Tibial artery (tissue), 4 donors: ENCODE measurements at places on chromosomes 7 and 10.

- no peak for DNase-seq
These were observed 90.0 kb downstream of the NRP1 start for GRCh38 chr10:33244354-33244967.

DNA sequence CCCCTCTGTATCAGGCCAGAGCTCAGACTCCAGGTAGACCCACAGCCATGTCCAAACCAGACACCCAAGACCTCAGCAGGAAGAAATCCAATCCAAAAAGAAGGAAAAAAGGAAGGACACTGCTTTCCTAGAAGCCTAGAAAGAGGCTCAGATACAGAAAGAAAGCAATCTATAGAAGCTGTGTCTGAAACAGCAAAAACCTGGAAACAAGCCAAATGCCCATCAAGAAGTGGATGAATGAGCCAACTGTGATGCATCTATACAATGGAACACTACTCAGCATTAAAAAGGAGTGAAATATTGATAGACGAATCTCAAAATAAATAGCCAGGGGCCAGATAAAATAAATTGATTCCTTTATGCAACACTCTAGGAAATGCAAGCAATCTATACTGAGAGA lies 31.6 kb downstream of the GRB10 start:
- DNase-seq, result no peak

- no peak for DNase-seq
These were observed 19.4 kb downstream of the MTURN start for GRCh38 chr7:30154111-30154587.

GRCh38 chr7:128939861-128940410 lies 2.2 kb downstream of the IRF5 start:
- DNase-seq, result no peak

DNA sequence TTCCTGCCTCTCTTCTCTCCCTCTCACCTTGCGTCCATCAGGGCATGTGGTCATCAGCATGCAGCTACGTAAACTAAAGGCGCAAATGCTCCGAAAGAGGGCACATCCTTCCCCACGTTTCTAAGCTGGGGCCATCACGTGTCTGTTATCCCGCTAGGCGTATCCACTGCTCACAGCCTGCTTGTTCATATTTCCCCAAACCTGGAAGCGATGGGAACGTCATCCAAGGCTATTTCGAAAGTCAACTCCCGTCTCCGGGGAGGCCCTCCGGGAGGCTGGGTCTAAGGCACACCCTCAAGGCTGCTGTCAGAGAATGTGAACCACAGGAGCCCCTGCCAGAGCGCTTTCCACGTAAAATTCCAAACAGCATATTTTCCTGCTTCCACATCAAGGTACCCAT lies 199.2 kb downstream of the DIP2C start:
- peak; percentile 67 for DNase-seq

DNA sequence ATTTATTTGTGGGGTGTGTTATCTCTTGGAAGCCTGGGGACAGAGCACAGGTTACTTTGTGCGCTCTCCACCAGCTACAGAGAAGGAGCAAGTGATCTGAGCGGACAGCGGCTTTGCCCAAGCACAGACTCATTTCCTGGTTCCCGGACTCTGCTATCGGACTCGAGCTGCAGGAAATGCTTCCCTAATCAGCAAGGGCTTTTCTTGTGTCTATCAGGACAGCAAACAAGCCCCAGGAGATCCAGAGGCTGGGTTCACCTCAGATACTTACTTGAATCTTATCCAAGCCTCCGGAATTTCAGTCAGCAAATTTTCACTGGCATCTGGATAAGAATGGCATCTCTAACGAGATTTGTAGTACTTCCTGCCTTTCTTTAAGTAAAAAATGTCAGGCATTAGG lies 27.8 kb downstream of the MRC1 start:
- peak; percentile 41 for DNase-seq

- no peak for DNase-seq
These were observed 64.4 kb downstream of the CCNY start for GRCh38 chr10:35400595-35401268.

- no peak for DNase-seq
These were observed 25.4 kb downstream of the RBM33 start for GRCh38 chr7:155669717-155670505.

- DNase-seq, result no peak
These were observed 23.9 kb upstream of the AOC1 start for GRCh38 chr7:150828384-150828783.

DNA sequence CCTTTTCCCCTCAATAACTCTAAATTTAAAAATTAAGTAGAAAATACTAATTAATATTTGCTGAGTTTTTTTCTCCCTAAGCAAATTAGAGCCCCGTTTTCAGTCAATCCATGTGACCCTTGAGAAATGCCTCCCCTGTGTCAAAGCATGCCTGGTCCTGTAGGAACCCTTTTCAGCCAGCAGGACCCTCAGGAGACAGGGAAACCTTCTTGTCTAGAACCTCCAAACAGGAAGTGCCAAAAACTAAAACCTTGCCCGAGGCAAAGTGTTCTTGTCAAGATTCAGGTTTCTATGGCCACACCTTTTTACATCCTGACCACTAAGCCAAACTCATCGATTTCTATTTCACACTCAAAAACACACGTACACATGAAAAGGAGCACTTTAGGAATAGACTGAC lies 60.1 kb upstream of the NFE2L3 start:
- no peak for DNase-seq

- DNase-seq, result peak; percentile 9
These were observed 570.2 kb downstream of the PTPRN2 start for GRCh38 chr7:158017111-158018097.

- no peak for DNase-seq
These were observed 135.9 kb upstream of the EEPD1 start for GRCh38 chr7:36017111-36017510.

GRCh38 chr7:47846138-47846836 lies 102.0 kb downstream of the PKD1L1 start:
- DNase-seq, result no peak

DNA sequence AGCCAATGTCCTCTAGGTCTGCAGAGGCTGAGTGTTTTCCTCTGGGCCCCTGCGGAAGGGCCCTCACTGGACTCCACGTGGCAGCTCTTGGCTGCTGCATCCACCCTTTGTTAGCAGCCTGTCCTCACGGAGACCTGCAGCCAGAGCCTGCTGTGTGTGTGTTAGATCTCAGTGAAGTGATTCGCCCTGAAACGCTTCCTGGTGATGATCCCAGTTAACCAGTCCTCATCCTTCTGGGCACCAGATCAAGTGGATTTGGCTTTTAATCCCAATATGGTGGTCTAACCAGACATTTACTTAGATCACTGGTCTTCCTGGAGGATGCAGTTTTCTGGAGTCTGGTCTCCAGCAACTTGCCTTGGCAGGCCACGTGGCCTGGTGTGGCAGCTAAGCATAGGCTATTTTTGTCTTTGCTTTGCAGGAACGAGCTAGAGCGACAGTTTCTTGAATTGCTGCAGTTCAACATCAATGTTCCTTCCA lies 39.5 kb upstream of the GJD4 start:
- no peak for DNase-seq

DNA sequence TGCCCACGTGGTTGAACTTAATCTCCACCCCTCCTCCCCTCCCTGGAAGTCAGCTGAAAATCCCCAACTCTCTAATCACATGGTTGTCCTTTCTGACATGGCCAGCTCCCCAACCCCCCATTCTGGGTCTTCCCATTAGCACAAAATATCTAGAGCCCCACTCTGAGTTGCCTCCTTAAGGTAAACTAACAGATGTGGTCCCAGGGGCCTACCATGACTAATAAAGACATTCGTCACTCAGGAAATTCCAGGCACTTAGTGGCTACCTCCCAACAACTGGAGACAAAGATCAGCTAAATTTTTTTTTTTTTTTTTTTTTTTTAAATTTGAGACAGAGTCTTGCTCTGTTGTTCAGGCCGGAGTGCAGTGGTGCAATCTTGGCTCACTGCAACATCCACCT lies 21.1 kb downstream of the CCDC126 start:
- DNase-seq, result no peak

DNA sequence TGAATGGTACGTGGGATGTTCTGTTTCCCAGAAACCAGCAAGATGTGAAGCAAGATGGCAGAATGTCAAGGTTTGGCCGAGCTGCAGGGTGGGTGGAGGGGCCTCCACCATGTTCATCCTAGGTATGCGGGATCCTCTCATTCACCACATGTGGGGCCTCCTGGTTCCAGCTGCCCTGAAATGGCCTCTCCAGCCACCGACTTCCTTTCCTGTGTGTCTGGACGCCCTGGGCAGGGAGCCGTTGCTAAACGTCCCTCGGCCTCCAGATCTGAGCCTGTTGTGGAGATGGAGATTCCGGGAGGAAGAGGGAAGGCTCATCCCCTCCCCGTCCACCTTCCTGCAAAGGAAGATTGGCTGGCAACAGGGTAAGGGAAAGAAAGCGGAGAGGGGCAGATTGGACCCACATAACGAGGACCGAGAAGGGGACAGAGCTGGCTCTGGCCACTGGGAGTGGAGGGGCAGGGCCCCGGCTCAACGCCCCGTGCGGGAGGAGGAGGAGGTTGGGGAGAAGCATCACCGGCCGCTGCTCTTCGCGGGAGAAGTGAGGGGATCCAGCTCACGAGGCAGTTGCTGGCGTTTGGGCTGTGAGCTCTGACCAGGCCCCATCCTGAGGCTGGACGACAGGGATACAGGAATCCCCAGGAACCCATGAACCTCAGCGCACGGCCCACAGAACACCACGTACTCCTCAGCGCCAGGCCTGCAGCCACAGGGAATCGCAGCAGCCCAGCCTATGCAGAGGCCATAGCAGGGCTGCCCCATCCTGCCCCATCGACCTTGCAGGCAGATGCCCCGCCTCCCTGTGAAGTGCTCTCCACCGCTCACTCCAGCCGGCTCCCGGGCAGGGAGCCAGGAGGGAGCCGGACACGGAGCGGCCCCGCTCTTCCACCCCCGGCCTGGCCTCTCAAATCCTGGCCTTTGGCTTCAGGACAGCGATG lies 98.3 kb downstream of the FOXL3 start:
- peak; percentile 62 for DNase-seq
